KBM-7 (cell line): ENCODE measurements at places on chromosomes 3 and 15.

- DNase-seq, result no peak
Measured at GRCh38 chr3:190239325-190239724, 82.9 kb downstream of the CLDN1 start.

- DNase-seq, result no peak
Measured at GRCh38 chr3:72663429-72663828, 184.8 kb downstream of the SHQ1 start.

GRCh38 chr15:84949845-84950569 lies 31.6 kb upstream of the PDE8A start:
- DNase-seq, result no peak

GRCh38 chr15:67611370-67612369 lies 69.2 kb downstream of the MAP2K5 start:
- DNase-seq, result no peak

GRCh38 chr3:11549580-11550140 lies 94.1 kb downstream of the VGLL4 start:
- DNase-seq, result no peak

GRCh38 chr3:184135149-184135910 lies at the start of gene EIF2B5:
TSS of gene EIF2B5 (plus strand) at chr3:184135358. CDS start at chr3:184135386, 28 bp downstream.
- peak; percentile 93 for DNase-seq
